ENCODE measurements at places on chromosomes 1 and 21.

GRCh38 chr1:54543729-54544496 is 4.1 kb upstream of the ACOT11 start:
- peak; percentile 78 for DNase-seq

DNA sequence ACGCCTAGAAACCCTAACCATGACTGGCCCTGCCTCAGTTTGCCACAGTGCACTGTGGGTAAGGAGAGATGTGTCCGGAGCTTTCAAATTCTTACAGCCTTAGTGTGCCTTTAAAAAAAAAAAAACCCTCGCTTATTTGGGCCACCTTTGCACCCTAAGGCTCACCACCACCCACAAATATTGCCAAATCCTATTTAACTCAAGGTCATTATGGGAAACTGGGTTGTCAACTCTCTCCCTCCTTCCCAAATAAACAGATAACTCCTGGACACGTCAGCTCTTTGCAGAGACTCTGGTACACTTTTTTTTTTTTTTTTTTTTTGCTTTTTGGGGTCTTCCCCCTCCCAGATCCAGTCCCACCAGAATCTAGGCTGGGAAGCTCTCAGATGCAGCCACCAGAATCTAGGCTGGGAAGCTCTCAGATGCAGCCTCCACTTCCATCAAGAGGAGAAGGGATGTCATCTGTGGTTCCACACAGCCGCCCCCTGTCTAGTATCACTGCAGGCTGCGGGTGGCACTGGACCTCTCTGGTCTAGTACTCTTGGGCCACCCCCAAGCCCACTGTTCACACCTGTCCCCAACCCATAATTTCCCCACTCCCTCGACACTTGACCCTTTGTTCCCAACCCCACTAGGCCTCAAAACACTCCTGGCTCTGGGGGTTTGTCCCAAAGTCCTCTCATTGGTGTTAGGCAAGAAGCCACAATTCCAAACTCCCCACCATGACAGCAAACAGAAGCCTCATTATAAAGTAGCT is 3.4 kb downstream of the DHRS3 start:
- DNase-seq, result peak; percentile 61

DNA sequence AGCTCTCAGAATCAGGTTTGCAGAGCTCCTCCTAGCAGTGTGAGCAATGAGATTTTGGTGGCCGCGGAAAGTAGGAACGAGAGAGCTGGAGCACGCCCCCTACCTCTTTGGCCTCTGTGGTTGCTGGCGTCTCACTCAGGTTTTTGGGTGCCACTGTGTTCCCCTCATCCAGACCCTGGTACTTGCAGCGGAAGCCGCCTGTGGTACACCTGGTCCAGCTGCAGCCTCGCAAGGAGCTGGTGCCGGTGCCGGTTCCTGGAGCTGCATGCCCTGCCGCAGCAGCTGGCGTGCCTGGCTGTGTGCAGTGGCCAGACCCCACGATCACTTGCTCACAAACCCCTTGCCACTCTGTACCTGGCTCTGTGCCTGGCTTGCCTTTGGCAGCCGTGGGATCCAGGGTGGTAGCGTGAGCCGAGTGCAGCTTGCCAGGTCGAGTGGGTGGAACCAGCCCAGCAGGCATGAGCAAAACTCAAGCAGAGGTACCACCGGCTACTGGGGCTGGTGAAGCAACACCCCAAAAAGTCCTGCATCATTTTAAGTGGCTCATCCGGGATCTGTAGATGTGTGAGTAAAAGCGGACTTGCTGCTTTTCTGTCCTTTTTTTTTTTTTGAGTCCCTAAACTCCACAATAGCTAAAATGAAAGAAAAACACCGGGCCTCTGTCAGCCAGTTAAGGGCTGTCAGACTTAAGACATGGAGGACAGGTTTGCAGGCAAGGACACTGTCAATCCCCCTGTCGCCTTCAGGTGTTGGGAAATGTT is 844.9 kb downstream of the KCNT2 start:
- DNase-seq, result no peak

DNA sequence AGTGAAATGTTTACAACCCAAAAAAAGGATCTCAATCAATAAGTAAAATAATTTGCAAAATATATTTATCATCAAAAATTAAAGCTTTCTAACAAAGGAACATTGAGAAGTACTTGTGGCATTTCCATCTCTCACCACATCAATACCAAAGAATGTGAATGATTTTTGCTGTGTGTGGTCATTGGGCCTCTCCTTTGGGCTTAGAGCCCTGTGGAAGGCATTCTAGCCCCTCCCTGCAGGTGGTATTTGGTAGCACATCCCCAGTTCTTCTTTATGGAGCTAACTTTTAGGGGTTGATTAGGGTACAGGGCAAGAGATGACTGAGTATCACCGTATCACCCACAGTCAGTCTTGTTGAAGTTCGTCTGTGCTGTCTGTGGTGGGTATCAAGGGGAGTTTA is 294.1 kb upstream of the SGIP1 start:
- peak; percentile 38 for DNase-seq

- peak; percentile 43 for DNase-seq
Observed at GRCh38 chr1:98316286-98316905, 345.1 kb upstream of the SNX7 start.

DNA sequence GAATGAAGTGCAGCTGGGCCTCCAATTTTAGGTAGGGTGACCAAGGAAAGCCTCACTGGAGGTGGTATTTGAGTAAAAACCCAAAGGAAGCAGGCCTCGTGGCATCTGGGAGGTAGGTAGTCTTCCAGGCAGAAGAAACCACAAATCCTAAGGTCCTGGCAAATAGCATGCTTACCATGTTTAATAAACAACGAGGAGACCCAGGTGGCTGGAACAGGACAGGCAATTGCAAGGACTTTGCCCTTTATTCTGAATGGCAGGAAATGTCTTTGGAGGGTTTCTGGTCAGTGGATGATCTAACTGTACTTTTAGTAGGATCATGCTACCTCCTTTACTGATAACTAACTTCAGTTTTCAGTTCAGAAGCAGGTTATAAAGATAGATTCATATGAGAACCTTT is 52.2 kb downstream of the EPB41 start:
- no peak for DNase-seq

DNA sequence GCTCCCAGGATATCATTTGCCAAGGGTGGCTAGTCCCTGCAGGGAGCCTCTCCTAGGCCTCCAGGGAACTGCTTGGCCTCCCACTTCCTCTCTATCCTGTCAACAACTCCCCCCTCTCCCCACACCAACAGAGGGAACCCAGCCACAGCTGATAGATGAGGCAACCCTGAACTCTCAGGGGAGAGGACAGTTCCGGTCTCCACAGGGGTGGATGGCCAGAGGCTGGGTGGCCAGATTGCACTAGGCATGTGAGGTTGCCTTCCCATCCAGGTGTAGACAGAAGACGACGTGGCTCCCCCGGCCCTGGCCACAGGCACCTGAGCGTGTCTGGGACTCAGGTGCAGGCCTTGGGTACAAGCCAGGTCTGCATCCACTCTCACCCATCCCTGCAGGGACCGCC is 53.3 kb downstream of the TOR1AIP2 start:
- peak; percentile 34 for DNase-seq

DNA sequence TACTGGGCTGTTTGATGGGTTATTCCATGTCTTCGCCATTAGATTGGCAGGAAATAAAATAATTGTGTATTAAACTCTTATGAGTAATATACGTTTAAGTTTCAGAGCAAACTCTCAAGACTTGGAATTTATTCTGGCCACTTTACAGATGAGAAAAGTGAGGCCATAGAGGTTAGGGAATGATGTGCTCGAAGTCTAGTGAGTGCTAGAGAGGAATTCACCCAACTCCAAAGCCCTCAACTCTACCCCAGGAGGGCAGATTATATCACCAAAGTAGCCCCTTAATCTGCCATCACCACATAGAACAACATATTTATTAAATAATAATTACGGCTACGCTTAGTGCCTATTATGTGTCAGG is 440 bp upstream of the MUL1 start:
- DNase-seq, result no peak

DNA sequence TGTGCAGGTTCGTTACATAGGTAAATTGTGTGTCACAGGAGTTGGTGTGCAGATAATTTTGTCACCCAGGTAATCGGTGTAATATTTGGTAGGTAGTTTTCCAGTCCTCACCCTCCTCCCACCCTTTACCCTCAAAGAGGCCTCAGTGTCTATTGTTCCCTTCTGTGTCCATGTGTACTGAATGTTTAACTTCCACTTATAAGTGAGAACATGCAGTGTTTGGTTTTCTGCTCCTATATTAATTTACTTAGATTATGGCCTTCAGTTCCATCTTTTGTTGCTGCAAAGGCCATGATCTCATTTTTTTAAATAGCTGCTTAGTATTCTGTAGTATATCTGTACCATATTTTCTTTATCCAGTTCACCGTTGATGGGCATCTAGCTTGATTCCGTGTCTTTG is 87.3 kb downstream of the RPS6KC1 start:
- DNase-seq, result no peak

DNA sequence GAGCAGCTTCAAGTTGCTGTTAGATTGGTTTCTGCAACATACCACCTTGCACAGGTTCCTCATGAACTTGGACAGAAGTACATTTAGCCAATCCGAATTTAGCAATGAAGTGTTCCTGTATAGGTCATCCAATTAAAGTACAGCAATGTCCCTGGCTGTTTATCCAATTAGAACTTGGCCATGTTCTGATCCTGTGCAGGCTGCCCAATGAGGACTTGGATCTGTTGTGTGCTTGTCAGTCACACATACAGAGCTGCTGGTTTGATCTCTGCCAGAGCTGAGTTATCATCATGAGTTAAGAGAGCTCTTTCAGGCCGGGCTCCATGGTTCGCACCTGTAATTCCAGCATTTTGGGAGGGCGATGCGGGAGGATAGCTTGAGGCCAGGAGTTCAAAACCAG is 22.0 kb upstream of the IFNLR1 start:
- DNase-seq, result no peak

GRCh38 chr1:27403065-27403726 is 10.8 kb downstream of the GPR3 start:
- DNase-seq, result peak; percentile 55

GRCh38 chr1:66374561-66375111 is 159.3 kb upstream of the SGIP1 start:
- peak; percentile 68 for DNase-seq

- no peak for DNase-seq
Observed at GRCh38 chr1:32186491-32186890, 7.0 kb downstream of the TXLNA start.

DNA sequence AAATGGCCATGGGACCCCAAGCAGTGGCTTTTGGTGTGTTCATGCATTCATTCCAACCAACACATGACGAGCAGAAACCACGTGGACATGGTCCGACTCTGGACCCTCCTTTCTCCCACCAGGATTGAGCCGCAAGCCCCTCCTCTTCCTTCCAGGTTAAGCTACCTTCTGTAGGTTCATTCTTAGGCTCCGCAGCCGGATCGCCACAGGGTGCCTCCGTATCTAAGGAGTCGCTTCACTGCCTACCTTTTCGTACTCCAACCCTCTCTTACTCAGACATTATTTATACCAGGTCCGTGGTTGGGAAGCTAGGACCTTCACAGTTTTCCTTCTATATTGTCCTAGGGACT is 63.6 kb downstream of the RHBG start:
- no peak for DNase-seq

DNA sequence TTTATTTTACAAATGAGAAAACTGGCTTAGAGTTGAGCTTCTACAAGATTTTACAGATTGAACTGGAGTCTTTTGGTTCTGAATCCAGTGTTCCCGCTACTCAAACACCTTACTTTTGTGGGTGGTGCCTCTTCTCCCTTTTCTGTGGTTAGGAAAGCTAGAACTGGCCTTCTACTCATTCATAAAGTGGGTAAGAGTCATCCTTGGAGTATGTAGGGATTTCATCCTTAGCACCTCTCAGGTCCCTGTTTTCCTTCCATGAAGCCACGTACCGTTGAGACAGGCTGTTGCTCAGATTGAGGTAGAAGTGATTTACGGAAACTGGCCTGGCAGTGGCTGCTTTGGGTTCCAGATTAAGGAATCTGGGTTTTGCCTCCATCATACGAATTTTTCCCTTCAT is 35.8 kb downstream of the WNT4 start:
- DNase-seq, result no peak

GRCh38 chr1:37433171-37433570 is 41.2 kb upstream of the ZC3H12A start:
- no peak for DNase-seq

DNA sequence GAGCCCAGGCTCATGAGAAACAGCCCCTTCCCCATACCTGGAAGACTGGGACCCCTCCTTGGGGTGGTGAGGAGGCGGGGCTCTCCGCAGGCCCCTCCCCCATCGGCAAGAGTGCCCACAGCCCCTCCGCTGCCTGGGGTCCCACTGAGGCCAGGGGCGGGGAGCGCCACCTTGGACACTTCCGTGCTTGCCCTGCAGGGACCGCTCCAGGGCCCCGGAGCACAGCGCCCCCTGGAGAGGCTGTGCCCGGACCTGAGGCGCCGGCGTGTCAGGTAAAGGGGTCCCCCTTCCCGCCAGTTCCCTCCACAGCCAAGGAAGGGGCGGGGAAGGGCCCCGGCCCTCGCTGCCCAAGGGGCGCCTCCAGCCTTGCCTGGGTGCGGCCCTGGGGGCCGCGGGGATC is 21.5 kb downstream of the INAVA start:
- no peak for DNase-seq

DNA sequence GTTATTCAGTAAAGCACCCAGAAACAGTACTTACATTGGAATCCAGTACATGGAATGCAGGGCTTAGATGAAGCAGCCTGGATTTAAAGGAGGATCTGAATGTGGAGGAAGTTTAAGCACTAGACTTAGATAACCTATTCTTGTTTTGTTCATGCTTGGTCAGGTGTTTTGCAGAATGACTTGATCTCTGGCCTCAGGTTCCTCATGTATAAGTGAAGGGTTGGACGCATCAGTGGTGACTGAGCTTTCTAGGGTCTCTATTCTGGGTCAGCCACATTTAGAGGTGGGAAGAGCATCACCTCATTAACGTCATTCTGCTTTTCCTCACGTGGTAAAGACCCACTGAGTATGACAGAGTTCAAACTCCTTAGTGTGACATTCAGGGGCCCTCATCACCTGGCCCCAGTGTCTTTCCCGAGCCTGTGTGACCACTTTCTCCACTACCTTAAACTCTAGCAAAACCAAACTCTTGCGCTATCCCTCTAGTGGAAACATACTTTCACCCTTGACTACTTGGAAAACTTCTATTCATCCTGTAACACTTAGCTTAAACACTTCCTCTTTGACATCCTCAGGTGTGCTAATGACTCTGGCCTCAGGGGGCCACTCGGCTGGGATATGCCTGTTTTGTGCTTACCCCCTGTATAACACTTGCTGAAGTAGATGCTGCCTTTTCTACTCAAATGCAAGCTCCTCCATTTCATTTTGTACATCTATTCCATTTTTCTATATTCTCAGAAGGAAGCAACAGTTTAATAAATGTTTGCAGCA is 871 bp upstream of the ERICH3 start:
- DNase-seq, result no peak

- DNase-seq, result no peak
Observed at GRCh38 chr1:147581459-147581858, 40.2 kb downstream of the BCL9 start.

- peak; percentile 59 for DNase-seq
Observed at GRCh38 chr1:214331827-214332423, 51.0 kb downstream of the SMYD2 start.

Data from choroid plexus epithelial cell (primary cell).